ENCODE measurements at places on chromosomes 4 and X.

DNA sequence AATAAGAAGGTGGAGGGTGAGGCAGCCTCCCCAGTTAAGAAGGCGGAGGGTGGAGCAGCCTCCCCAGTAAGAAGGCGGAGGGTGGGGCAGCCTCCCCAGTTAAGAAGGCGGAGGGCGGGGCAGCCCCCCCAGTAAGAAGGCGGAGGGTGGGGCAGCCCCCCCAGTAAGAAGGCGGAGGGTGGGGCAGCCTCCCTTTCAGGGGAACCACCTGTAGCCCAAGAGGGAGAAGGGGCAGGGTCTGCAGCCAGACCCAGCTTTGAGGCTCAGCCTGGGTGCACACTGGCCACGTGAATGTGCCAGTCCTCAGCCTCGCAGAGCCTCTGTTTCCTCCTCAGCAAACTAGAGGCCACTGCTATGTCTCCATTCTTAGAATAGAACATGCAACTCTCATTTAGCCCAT lies 52.6 kb downstream of the HMX1 start:
- no peak for DNase-seq

GRCh38 chr4:185716141-185716551 lies 95.8 kb downstream of the SORBS2 start:
- no peak for DNase-seq

DNA sequence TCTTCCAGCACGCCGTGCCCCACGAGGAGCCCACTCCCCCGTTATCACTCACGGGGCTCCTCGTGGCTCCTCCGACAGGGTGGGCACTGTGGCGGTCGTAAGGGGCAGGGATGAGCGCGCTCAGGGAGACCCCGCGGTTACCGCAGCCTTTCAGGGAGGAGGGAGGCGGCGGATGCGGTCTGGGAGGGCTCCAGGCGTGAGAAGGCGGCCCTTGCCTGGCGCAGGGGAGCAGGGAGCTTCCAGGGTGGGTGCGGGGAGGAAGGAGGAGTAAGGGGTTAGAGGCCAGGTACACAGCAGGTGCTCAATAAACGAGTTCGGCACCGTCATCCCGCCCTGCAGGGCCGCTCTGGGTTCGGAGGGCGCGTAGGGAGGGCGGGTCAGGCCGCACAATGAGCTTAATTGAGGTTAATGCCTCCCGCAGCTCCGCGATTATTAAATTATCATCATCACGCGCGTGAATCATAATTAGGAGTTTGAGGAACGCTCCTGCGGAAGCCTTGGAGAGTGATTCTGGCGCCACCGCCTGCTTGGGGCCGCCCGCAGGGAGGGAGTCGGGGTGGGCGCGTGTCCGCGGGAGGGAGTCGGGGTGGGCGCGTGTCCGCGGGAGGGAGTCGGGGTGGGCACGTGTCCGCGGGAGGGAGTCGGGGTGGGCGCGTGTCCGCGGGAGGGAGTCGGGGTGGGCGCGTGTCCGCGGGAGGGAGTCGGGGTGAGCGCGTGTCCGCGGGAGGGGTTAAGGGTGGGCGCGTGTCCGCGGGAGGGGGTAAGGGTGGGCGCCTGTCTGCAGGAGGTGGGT lies 7.6 kb upstream of the NKX1-1 start:
- DNase-seq = no peak

- DNase-seq = no peak
Measured at GRCh38 chrX:56764975-56765791, 36.1 kb downstream of the NBDY start.

DNA sequence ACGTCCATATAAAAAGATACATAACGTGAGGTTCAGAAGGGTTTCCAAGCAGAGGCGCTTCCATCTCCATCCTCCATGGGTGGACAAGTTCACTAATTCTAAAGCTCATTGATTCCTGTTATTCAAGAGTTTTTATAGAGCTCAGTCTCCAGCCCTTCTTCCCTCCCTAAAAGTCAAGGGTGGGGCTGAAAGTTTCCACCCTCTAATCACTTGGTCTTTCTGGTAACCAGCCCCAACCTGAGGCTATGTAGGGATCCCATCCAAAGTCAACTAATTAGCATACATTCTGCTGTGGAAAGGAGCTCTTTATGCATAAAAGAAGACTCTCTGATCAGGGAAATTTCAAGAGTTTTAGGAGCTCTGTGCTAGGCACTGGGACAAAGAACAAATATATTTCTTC lies 46.9 kb upstream of the VEGFC start:
- DNase-seq = no peak

DNA sequence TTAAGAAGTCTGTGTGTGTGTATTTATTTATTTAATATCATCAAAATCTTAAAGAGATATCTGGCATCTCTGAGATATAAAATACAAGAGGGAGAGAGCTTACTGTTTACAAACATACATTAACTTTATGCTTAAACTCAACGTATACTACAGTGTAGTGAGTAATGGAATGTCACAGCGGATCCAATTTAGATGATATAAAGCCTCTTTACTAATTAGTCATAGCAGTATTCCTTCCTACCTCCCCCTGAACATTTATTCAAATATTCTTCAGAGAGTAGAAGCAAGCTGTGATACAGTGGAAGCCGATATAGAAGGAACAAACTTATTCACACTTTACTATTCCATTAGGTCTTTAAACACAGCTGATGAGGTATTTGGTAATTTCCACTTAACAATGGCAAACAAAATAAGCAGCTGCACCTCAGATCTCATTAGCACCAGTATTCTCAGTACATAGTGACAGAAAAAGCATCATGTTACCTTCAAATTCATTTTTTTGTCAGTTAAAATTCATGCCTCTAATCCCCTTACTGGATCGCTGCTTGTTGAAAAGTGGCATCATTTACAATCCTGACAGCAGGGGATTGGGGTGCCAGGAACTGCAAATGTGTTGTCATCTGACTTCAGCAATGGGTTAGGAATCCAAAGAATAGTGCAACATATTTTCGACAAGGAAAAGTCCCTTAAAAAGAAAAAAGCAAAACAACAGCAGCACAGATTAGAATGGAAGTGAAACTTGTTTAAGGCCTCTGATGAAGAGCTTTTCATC lies 658.7 kb upstream of the EPHA5 start:
- no peak for DNase-seq

DNA sequence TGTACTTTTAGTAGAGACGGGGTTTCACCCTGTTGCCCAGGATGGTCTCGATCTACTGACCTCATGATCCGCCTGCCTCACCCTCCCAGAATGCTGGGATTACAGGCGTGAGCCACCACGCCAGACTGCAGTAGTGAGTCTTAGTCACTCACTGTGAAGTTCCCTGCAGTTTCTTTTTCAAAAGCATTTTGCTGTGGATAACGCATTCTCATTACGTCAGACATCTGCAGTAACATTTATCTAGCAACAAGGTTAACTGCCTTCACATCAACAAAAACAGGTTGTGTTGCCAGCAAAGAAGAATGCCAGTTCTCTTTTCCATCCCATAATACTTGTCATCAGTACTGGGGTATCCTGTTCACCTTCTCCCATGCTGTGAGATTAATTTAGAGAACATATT lies 164.6 kb downstream of the DHRSX start:
- DNase-seq = no peak

GRCh38 chrX:38484607-38485498 lies 76.5 kb upstream of the TSPAN7 start:
- DNase-seq = no peak

Data from neural crest cell (in vitro differentiated cells).